ENCODE measurements at places on chromosomes 1 and 21. TPM values are rescaled to one million over a fixed set of nuclear protein-coding genes. Genes with fewer than 3 reads are reported as not detected.

The CLCA1 gene
- total RNA-seq: not detected

The FBXO2 gene
- total RNA-seq: not detected

The LHX8 gene
- total RNA-seq: not detected

The GABRD gene
- total RNA-seq: not detected

The GNAI3 gene
- total RNA-seq: 14.0 TPM

The SPRR2B gene
- not detected for total RNA-seq

The G0S2 gene
- total RNA-seq: 23.9 TPM

The SLAMF6 gene
- not detected for total RNA-seq

The KRTAP10-4 gene
- total RNA-seq: not detected

The LEPR gene
- total RNA-seq: 12.5 TPM

The ADGRB2 gene
- 4.7 TPM for total RNA-seq

The SLC1A7 gene
- not detected for total RNA-seq

The C8B gene
- not detected for total RNA-seq

The LRRC7 gene
- not detected for total RNA-seq

The RGS4 gene
- total RNA-seq: 25.8 TPM

The SLC25A44 gene
- total RNA-seq: 17.0 TPM

The KCNA2 gene
- total RNA-seq: not detected

The HES2 gene
- total RNA-seq: under 0.01 TPM

The UBE2U gene
- total RNA-seq: not detected

The RAB13 gene
- total RNA-seq: 82.3 TPM

The REN gene
- 0.37 TPM for total RNA-seq

The RAB7B gene
- 8.2 TPM for total RNA-seq

The OR2T34 gene
- not detected for total RNA-seq

The FCRL4 gene
- not detected for total RNA-seq

The KPRP gene
- total RNA-seq: not detected

The UAP1 gene
- 141 TPM for total RNA-seq
